Activated T-cell treated with anti-CD3 and anti-CD28 coated beads for 4 hours (primary cell): ENCODE measurements at places on chromosomes 1 and 21.

DNA sequence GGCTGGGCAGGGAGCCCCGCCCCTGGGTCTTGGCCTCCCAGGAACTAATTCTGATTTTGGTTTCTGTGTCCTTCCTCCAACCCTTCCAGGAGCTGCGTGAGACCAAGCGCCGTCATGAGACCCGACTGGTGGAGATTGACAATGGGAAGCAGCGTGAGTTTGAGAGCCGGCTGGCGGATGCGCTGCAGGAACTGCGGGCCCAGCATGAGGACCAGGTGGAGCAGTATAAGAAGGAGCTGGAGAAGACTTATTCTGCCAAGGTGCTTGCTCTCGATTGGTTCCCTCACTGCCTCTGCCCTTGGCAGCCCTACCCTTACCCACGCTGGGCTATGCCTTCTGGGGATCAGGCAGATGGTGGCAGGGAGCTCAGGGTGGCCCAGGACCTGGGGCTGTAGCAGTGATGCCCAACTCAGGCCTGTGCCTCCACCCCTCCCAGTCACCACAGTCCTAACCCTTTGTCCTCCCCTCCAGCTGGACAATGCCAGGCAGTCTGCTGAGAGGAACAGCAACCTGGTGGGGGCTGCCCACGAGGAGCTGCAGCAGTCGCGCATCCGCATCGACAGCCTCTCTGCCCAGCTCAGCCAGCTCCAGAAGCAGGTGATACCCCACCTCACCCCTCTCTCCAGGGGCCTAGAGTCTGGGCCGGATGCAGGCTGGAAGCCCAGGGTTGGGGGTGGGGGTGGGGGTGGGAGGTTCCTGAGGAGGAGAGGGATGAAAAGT is 18.5 kb upstream of the SEMA4A start:
- no peak for DNase-seq

- DNase-seq: no peak
Measured at GRCh38 chr21:43987509-43987908, 24.6 kb upstream of the TRAPPC10 start.

GRCh38 chr1:73998348-73998959 is 199.5 kb downstream of the LRRIQ3 start:
- no peak for DNase-seq

DNA sequence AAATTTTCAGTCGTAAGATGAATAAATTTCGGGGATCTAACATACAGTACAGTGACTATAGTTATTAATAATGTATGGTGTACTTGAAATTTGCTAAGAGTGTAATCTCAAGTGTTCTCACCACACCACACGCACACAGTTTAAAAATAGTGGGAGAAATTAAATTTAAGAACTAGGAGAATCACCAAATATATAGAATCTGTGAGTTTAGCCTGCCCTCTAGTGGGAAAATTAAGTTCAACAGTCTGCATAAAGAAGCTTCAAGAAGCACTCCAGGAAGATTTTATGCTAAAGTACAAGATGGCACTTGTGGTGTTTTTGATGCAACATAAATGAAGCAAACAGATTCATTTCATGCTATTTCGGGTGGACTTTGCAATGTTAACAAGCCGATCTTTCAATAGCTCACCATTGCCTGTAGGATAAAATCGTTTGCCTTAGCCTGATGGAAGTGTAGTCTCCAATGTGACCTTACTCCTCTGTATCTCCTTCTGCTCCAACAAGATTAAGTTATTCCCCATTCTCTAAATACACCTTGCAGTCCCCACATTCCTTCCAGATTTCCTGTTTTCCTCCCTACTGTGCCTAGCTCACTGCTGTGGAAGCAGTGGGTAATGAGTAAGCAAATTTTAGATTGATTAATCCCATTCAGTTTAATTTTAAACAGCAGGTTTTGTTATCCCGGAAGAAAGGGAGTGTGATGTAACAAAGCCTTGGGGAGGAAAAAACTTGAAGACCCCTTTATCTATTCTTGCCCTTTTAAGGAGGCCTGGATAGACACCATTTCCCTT is 8.7 kb upstream of the PIK3C2B start:
- DNase-seq: no peak

GRCh38 chr1:191974004-191974403 is 184.3 kb upstream of the RGS18 start:
- DNase-seq: no peak
